ENCODE measurements at places on chromosomes 7 and 10.

DNA sequence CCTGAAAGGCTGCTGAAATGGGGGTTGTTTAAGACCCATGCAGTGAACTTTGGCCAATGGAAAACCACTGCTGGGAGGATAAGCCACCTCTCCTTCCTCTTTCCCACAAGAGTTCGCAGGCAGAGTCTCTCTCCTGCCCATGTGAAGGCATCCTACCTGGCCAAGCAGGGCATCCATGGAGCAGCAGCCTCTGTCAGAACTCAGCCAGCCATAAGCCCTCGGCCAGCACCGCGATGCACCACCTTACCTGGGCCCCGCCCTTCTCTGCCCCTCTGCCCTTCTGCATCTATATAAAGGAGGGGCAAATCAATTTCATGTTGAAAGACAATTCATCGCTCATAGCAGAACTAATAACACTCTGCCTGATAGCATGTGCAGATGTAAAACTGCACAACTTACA lies 6.1 kb upstream of the STK32C start:
- no peak for DNase-seq

DNA sequence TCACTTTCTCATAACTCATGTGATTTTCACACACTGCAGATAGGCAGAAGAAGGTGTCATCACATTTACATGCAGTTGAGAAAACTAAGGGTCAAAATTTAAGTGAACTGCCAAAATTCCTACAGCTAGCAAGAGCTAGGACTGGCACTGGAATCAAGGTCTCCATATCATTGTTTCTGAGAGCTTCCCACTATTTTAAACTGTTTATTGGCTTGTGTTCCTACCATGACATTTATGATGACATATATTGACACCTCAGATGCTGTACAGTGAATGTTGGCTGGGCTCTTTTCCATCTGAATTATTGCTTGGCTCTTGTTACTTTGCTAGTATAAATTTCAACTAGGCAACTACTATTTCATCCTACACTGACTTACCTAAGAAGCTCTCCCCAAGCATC lies 2.0 kb downstream of the THSD7A start:
- DNase-seq: no peak

GRCh38 chr10:74306227-74306982 lies 155.4 kb downstream of the ADK start:
- no peak for DNase-seq

GRCh38 chr10:71354776-71355175 lies 35.7 kb downstream of the SLC29A3 start:
- DNase-seq: no peak

DNA sequence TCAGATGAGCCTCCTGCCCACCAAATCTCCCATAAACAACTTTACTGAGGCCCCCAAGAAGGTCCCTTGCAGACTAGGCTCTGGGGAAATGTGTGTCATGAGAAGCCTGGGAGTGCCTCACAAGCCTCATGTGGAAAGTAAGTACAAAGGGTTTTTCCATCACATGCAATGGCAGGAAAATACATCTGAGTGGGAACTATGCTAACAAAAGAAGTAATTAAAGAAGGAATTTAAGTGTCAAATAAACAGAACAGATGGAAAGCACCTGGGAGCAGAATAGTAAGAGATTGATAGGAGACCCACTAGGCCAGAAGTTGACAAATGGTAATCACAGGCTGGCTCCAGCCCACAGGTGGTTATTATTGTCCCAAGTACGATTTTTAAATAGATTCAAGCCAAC lies 20.5 kb downstream of the GSAP start:
- no peak for DNase-seq

- DNase-seq: no peak
Observed at GRCh38 chr7:25832456-25832855, 319.5 kb upstream of the NFE2L3 start.

GRCh38 chr7:93461350-93461749 lies 113.2 kb downstream of the CALCR start:
- DNase-seq: no peak

DNA sequence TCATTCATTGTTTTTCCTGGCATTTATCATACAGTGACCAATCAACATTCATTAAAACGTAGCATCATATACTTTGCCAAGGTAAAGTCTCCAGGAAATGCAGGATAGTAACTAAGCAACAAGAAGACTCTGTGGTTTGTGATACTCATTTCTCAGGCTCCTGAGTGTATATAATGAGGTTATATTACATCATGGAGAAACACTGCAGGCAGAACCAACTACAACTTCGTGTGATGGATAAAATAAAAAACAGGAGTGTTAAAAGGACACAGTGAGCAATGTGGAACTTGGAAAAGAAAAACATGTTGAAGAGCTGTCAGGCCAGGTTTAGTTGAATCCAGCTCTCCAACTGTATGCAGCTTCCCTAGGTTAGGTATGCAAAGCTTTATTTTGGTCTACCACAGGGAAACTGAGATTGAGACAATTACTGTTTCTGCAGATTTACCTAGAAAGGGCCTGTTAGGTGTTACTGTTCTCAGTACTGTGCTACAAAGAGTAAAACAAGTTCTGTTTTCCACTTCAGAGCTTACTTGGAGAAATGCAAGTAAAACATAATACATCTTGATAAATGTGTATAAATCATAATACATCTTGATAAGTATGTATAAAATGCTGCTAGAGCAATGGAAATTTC lies 7.8 kb upstream of the CCNY start:
- DNase-seq: peak; percentile 28

GRCh38 chr10:132726194-132726593 lies 59.8 kb downstream of the NKX6-2 start:
- DNase-seq: no peak

DNA sequence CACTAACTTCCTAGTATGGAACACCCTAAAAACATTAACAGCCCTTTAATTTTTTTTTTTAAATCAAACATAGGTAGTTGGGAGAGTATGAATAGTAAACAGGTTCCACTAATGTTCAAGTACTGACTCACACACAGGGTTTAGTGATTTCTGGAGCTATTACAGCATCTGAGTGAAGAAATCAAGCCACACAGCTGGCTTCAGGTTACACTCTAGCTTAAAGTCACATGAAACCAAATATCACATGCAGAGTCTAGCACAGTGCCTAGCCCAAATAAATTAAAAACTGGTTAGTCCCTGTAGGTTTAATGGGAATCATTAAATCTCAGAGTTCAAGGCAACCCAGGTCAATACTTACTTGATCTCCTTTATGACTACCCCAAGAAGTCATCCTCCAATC lies 11.6 kb downstream of the PANK1 start:
- DNase-seq: peak; percentile 46

DNA sequence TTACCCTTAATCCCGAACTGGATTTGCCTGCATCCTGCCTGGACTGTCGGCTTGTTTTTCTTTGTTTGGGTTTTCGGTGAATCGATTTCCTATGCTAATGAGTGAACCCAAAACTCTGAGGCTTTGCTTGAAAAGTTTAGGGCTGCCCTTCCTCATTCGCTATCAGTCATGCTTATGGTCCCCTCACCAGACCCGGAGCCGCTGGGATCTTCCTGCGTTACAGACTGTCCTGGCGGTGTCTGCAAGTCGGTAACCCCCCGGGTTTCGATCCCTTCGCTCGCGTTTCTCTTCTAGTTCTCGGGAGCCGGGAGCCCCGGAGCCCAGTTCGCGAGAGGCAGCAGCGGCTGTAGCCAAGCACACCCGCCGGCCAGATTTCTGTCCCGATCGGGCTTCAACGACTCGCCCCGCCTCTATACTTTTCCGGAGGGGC lies 2.2 kb downstream of the EMX2 start:
- DNase-seq: no peak

DNA sequence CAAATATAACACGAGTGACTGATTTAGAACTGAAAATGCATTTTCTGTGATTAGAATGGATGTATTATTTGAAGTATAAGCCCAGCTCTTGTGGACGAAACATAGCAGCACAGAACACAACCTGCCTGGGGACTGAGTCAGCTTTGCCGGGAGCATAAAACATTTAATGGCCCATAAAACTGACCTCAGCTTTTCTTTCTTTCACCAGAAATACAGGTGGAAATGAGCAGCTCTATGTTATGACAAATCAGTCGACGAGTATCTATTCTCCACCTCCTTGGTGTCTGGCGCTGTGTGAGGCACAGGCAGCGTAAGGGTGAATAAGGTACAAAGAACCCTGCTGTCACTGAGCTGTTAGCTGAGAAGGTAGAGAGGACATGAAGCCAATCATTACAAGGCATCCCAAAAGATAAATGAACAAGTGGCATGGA lies 471.6 kb upstream of the AKR1E2 start:
- DNase-seq: peak; percentile 53

DNA sequence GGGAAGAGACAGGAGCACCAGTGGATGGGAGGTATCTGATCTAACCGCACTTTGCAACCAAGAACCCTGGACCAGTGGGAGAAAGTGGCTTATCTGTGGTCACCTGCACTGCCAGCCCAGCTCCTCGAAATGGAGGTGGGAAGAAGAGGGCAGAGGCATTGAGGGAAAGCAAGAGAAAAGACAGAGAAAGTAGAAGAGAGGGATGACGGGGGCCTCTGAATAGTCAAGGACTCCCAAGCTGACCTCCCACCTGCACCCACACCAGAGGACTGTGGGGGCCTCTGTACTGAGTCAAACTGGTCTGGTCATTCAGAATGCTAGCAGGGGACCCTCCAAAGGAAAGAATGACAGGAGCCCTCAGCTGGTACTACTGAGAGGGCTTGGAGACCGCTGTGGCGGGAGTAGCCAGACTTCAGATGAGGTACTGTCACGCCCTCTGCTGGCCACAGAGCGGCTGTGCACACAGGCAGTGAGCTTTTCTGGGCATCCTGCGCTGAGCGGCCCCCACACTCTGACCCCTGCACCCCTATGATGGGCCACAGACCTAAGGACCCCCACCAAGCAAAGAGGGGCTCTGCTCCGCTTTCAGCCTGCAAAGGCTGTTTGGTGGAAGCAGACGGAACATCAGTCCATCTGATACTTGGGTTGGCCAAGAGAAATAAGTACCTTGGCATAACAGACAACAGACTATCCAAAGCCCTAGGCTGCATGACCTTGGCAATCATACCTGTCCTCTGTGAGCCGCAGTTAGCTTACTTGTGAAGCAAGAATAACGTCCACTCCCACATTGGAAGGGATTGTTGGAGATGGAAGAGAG lies 112.9 kb downstream of the COL13A1 start:
- DNase-seq: no peak

GRCh38 chr10:58833771-58834561 lies 321.3 kb downstream of the BICC1 start:
- DNase-seq: no peak

DNA sequence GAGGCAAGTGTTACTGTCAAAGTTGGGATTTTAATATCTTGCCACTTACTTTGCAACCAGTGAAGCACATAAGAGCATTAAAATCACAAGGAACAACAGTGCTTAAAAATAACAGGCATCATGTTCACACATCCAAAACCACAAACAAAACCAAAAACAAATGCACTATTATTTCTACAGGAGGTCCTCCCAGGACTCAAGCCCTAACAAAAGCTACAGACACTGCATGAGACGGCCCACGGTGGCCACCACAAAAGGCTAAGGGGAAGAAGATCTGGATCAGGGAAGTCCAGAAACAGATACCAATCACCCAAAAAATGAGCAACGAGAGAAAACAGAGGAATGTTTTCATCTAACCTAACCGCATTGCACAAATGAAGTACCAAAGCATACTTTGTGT lies 158.4 kb downstream of the ZMYND11 start:
- no peak for DNase-seq

- DNase-seq: no peak
Observed at GRCh38 chr7:106752367-106752766, 91.4 kb upstream of the CCDC71L start.

- DNase-seq: no peak
Observed at GRCh38 chr7:24781106-24781505, 23.8 kb upstream of the GSDME start.

- DNase-seq: peak; percentile 63
Observed at GRCh38 chr7:74306730-74307469, 17.7 kb downstream of the CLIP2 start.

- DNase-seq: no peak
Observed at GRCh38 chr7:158056761-158057160, 530.9 kb downstream of the PTPRN2 start.

GRCh38 chr7:155861480-155861868 lies 49.2 kb upstream of the SHH start:
- no peak for DNase-seq

DNA sequence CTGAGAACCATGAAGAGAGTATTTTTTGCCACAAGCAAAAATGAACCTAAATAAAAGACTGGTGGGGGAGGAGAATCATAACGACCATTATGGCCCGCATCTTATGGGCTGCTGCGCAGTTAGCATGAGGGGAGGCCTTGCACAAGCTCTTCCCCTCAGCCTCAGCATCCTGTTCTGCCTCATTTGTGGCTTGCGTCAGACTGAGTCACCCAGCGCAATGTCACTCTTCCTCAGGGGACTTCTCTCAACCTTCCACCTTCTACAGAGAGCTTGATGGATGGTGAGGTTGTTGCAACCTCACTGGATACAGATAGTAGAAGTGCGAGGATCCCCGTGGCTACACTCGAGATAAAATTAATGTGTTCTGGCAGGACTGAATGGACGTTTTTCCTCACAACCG lies 16.8 kb upstream of the GPR15LG start:
- no peak for DNase-seq

- no peak for DNase-seq
Observed at GRCh38 chr10:6918305-6918704, 338.2 kb upstream of the PRKCQ start.

DNA sequence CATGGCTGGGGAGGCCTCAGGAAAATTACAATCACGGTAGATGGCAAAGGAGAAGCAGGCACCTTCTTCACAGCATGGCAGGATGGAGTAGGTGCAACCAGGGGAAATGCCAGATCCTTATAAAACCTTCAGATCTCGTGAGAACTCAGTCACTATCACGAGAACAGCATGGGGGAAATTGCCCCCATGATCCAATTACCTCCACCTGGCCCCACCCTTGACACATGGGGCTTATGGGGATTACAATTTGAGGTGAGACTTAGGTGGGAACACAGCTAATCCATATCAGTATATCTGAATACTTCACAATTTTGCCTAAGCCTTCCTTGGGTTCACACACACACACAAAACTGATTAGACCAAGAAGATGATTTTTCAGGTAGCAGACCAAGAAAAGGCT lies 145.1 kb upstream of the COL1A2 start:
- no peak for DNase-seq

- DNase-seq: no peak
Observed at GRCh38 chr7:1758859-1759521, 88.9 kb downstream of the ELFN1 start.

GRCh38 chr7:84336766-84337165 lies 142.2 kb upstream of the SEMA3A start:
- no peak for DNase-seq

Data from GM04504 (cell line).